Upper lobe of left lung (tissue), 6 donors: ENCODE measurements at places on chromosomes 6 and 20. TPM values are rescaled to one million over a fixed set of nuclear protein-coding genes. Genes with fewer than 3 reads are reported as not detected.

Gene GMPR
- total RNA-seq: 10.5 TPM

Gene ATP6V1G2
- 1.0 TPM for total RNA-seq

Gene SPDEF
- 0.61 TPM for total RNA-seq

Gene PRSS16
- 21.0 TPM for total RNA-seq

Gene ATP9A
- total RNA-seq: 26.3 TPM

Gene EDN1
- 9.6 TPM for total RNA-seq

Gene KIF25
- not detected for total RNA-seq

Gene ZGPAT
- total RNA-seq: 36.0 TPM

Gene SLC24A3
- total RNA-seq: 8.1 TPM

Gene SLC22A7
- total RNA-seq: not detected

Gene PHACTR1
- 114 TPM for total RNA-seq

Gene C20orf96
- total RNA-seq: 31.4 TPM

Gene SYNGAP1
- 14.2 TPM for total RNA-seq

Gene CD164
- 176 TPM for total RNA-seq

Gene SRSF12
- 0.30 TPM for total RNA-seq

Gene TBXT
- total RNA-seq: not detected

Gene CCM2L
- total RNA-seq: 29.2 TPM

- DNase-seq: no peak
These were observed 107.9 kb downstream of the DACT2 start for GRCh38 chr6:168211681-168212080.

GRCh38 chr6:113350461-113350860 lies 506.7 kb upstream of the MARCKS start:
- no peak for DNase-seq

- no peak for DNase-seq
These were observed 85.8 kb downstream of the BCAS1 start for GRCh38 chr20:53984356-53985149.

GRCh38 chr6:136893187-136893586 lies 28.9 kb upstream of the SLC35D3 start:
- DNase-seq: no peak

GRCh38 chr6:47066418-47066817 lies 24.3 kb upstream of the ADGRF1 start:
- no peak for DNase-seq

GRCh38 chr6:54897462-54898189 lies 51.1 kb downstream of the FAM83B start:
- DNase-seq: no peak

DNA sequence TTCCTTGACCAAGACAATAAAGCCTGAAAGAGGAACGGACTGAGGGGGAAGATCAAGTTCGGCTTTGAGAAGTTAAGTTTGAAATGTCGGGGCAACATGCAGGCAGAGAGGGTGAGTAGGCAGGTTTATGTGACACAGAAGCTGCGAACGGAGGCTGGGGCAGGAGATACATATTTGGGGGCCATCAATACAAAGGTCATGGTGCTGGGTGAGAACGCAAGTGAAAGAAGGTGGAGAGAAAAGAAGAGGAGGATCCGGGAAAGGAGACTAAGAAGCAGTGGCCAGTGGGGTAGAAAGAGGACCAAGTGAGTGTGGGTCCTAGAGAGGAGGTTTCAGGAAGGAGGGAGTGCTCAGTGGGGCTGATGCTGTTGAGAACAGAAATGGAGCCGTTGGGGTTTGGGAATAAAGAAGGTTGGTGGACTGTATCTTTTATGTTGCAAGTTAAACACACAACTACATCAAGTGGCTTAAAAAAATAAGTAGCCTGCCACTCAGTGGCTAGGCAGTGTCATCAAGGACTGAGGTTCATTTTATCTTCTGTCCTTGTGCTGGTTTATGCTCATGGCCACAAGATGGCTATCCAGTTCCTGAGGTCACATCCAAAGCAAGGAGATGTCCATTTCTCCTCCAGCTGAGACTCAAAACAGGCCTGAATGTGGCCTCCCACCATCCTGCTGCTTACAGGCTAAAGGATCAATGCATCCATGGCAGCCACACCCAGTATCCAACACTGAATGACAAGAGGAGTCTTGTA lies 1.7 kb upstream of the BLCAP start:
- DNase-seq: no peak

GRCh38 chr20:8067082-8067481 lies 47.5 kb upstream of the TMX4 start:
- no peak for DNase-seq

DNA sequence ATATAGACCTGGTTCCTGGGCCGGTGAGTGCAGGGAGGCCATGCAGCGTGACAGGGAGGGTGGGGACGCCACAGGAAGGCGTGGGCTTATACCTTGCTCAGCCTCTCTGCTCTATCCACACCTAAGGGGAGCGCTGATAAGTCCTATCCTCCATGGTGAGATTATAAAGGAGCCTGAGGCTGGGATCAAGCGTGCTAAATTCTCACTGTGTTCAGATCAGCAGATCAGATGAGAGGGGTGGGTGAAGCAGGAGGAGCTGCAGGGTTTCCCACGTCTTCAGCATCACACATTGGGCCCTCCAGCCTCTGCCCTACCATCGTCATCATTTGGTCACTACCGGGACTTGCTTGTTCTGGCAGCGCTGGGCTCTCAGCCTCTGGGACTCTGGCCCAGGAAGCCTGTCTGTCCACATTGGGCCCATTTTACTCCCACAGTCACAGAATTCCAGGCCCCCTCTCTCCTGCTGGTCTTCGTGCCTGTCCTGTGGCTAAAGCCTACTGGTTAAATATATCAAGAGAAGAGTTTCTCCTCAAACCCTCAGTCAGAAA lies 29.1 kb upstream of the PDE10A start:
- DNase-seq: no peak

- DNase-seq: peak; percentile 38
These were observed 605 bp upstream of the PPP1R16B start for GRCh38 chr20:38804682-38805501.

DNA sequence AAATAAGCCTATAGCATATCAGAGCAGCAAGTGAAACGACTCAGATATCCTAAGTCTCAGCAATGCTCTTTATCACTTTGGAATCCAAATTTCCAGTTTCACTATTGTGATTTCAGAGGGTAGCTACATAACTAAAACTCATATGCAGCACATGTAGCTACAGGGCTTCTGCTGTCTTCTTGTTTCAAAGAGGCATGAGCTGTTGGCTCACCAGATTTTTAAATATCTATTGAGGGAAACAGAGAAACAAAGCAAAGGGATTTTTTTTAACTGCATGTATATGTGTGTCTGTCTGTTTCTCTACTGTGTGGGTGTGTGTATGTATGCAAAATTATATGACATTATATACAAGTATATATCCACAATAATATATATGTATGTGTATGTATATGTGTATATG lies 258.4 kb downstream of the HDGFL1 start:
- no peak for DNase-seq

DNA sequence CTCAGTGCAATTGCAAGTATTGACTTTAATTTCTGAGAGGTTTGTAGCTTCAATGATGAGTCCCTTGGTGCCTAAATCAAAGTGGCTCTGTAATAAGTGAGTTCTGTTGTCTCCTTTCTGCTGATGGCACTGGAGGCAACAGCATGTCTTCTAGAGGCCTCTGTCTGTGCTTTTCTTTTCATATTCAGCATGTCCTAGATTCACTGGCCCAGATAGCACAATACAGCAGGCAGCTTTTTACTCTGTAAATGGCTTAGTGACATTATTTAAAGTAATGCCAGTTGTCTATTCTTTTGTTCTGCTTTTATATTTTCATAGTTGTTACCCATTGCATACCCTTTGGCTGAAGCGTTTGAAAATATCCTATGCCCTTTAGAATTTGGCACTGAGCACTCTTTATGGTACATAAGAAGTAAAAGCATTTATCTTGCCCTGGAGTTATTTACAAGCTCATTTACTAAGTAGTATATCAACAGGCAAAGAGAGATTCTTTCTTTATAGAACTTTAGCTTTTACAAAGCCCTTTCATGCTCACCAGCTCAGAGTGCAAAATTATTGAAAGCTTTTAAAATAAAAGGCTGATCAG lies 271.5 kb upstream of the KCNQ5 start:
- no peak for DNase-seq

- DNase-seq: no peak
These were observed 15.4 kb upstream of the L3MBTL1 start for GRCh38 chr20:43492101-43492500.

GRCh38 chr6:37311741-37312473 lies 41.9 kb upstream of the RNF8 start:
- DNase-seq: no peak

- DNase-seq: peak; percentile 62
These were observed 98.2 kb upstream of the HDGFL1 start for GRCh38 chr6:22471132-22471690.

DNA sequence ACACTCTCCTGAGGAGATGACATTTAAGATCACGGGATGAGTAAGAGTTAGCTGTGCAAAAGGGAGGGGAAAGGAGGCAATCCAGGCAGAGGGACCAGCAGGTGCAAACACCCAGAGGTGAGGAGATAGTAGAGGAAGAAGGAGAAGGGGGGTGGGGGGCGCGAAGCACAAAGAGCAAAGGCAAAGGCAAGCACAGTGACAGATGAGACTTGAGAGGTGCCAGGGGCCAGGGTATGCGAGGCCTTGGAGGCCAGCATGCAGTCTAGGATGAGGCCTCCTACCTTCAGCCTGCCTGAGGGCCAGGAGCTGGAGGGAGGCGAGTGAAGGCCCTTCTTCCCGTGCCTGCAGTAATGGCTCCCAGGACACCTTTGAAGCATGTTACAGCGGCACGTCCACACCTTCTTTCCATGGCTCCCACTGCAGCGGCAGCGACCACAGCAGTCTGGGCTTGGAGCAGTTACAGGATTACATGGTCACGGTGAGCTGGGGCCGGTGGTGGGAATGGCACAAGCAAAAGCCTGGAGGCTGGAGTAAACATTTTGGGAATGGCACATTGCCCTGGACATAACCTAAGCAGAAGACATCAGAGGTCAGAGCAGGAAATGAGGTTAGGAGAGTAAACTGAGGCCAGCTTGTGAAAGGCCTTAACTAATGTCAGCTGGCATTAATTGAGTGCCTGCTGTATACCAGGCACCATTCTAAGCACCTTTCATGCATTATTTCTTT lies 18.6 kb downstream of the CCM2L start:
- no peak for DNase-seq

- no peak for DNase-seq
These were observed 9.0 kb upstream of the LCA5 start for GRCh38 chr6:79546186-79546585.

DNA sequence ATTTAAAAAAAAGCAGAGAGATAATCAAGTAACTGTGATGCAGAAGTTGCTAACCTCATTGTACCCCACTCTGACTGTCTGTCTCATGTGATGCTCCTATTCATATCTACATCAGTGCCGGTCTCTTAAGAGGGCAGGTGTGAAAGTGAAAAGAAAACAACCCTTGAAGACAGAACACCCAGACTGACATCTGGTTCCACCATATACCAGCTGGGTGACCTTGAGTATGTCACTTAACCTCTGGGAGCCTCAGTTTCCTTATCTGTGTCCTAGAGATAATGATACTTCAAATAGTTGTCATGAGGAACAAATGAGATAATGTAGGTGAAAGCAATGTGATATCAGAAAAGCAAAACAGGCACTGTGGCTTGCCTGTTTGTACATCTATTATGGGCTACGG lies 426.8 kb upstream of the SOX4 start:
- no peak for DNase-seq

GRCh38 chr20:44885392-44886265 lies at the start of gene YWHAB:
Gene YWHAB, plus strand, starts transcription at chr20:44885705. Its CDS starts 15,829 bp downstream, at chr20:44901534.
- DNase-seq: peak; percentile 99

DNA sequence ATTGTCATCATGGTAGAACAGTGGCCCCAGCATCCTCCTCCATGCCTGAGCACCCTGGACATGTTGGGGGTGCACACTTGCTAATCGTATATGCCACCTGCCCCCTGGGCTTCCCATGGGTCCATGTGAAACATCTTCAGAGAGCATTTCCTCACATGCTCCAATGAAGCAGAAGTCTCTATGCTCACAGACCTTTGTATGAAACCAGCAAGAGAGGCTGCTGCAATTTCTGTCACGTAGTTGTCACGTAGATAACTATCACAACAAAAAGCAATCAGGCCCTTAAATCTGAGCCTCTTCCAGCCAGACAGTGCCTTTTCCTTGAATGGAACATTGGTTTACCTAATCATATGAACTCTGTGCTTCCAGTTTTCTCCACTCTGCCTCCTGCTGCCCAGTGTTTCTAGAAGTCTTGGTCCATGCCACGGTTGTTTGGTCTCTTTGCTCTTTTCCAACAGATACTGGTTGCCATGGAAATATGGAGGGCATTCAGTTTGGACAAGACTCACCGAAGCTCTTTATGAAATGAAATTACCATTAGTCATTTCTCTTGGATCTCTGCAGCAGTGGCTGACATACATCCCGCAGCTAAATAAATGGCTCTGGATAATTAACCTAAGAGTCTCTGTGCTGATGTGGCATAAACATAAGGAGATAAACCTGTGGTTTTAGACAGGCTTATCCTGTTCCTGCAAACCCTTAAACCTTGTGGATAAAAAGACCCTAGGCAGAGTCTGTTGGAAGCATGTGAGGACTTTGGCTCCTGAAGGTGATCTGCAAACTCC lies 172.8 kb upstream of the SYNDIG1 start:
- DNase-seq: no peak

GRCh38 chr6:142342986-142343385 lies 41.2 kb downstream of the ADGRG6 start:
- no peak for DNase-seq

DNA sequence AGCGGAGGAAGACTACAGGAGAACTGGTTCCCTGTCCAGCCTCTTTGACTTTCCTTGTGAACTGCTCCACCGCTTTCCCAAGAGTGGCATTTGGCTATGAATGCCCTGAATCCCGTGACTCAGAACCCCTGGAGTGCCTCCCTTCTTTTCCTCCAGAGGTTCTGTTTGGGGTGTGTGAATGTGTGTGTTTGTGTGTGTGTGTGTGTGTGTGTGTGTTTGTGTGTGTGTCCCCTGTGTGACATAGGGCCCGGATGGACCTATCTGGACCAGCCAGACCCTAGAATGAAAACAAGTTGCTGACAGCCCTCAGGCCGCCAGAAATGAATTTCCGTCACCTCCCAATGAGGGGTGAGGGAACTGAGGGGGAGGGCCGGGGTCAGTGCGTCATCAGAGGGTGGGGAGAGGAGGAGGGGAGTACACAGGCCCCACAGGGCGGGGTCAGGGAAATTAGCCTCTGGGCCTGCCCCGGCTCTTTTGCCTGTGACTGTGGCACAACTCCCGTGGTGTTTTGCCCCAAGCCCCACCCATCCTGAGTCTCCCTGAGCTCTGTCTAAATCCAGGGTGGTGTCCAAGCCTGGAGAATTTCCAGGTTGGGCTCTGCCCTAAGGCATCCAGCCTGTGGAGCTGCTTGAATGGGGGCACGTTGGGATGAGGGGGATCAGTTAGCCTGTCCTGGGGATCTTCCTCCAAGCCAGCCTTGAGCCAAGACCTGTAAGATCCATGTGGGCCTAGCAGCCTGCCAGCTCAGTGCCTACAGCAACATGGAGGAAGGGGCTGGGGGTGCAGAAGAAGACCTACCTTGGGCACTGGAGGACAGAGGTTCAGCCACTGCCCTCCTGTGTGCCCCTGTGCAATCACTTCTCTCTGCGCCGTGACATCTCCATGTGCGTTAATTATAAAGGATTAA lies 15.2 kb upstream of the MRPS18A start:
- peak; percentile 96 for DNase-seq

DNA sequence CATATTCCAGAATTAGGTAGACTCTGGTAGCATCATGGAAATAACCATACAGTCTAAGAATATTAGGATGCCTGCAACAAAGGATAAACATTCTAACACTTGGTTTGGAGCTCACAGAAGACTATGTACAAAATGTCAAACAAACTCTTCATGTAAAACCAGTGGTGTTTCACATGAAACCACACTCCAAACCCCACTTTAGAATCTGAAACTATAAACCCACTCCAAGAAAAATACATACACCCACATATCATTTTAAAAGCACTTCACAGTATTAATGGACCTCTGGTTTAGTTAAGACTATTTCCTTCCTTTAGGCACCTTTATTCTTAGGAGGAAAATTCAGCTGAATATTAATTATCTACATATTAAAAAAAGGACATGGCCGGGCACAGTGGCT lies 10.5 kb downstream of the AURKA start:
- no peak for DNase-seq
